Stimulated activated CD4-positive, alpha-beta T cell treated with anti-CD3 and anti-CD28 coated beads, TNF-alpha, amount 100 ng/mL, for 24 hours (primary cell): ENCODE measurements at places on chromosomes 6 and 20.

- DNase-seq: no peak
Measured at GRCh38 chr20:44651684-44652423, at the start of gene ADA. Gene ADA (minus strand): TSS chr20:44651699. CDS start chr20:44651607, 92 bp downstream.

DNA sequence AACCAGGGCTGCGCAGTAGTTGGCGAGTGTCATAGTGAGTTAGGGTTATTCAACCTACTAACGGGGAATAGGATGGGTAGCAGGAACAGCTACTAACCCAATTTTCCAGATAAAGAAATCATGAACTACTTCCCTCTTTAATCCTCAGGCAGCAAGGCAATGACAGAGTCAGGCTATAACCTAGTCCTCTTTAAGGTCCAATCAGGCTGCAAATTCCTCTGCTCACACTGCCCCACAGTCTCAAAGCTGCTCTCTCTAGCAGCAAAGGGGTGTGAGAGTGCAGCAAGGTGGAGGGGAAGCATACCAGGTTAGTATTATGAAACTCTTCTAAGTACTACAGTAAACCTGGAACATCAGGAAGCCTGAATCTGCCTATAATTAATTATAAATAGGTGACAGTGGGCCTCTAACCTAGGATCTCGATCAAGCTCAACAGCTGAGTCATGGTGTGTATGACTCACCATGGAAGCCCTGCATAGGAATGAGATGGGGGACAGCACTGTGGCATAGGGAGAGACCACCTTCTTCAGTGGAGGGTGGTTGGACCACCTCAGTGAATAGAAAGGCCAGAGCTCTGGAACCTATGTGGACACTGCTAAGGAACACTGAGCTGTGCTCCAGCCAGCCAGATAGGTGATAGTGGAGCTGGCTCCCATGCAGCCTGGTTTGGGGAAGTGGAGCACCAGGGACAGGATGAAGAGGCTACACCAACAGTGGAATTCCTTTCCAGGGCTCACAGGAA lies 7.9 kb downstream of the PEX6 start:
- DNase-seq: no peak

DNA sequence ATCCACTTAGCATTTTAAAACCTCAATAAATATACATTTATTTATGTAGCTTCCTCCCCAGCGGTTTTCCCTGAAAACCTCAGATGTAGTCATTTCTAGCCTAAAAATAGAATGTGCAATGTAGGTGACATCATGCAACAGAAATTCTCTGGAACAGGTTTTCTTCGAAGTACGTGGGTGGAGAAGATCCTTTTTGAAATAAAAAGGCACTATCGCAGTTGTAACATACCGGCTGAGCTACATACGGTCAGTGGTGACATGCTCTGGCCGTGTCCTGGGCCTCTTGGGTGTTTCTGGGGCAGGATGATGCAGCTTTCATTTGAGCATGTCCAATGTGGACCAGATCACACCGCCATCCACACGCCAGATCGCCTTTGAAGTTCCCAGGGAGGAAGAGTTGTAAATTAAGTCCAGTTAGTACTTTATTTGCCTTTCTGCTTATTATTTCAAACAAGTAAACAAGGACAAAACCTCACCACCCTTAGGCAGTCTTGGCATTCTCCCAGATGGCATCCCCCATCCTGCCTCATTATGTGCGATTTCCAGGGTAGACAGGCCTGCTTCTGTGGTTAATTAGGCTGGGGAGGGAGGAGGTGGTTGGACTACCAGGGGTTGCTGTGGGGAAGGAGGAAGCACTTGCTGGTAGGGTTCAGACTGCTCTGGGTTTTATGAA lies 109.5 kb upstream of the CLDN20 start:
- DNase-seq: no peak

DNA sequence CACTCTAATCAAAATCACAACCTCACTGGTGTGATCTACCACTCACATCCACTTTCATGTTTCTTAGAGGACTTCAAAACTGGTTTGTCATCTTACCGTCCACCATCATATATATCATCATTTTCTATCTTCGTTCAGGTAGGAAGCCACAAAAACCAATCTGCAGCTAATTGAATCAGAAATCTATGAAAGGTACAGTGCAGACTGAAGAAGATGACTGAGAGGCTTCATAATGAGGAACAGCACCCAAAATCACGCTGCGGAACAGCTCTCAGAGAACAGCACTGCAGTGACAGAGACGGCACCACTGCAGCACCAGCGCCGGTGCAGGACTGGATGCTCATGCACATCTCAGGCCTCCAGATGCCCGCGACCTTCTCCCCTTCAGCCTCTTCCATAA lies 13.0 kb downstream of the GMDS start:
- no peak for DNase-seq

- no peak for DNase-seq
Measured at GRCh38 chr6:38512211-38512610, 127.5 kb downstream of the BTBD9 start.

DNA sequence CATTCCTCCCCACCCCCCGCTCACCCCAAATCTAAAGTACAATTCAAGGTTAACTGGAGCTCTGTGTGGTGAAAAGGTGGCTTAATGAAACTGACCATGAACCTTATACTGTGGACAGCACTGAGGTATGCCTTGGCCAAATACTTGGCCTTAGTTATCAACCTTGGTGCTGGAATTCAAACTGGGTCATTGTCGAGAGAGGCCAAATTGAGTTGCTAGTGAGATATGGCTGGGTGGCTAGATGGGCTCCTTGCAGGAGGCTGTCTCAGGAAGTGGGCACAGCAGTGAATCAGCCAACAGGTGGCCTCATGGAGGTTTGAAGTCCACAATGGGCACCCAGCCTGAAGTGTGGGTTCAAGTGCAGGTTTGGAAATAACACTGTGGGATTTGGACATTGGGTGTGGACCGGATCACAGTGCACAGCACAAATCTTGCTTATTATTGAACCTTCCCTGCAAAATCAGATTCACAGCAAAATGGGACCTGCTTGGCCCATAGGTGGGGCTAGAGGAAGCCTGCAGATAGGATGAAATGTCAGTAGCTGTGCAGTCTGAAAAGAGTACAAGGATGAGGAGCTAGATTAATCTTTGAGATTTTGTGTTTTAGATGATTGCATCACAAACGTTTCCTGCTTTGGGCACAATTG lies 5.6 kb upstream of the BTBD3 start:
- DNase-seq: no peak

DNA sequence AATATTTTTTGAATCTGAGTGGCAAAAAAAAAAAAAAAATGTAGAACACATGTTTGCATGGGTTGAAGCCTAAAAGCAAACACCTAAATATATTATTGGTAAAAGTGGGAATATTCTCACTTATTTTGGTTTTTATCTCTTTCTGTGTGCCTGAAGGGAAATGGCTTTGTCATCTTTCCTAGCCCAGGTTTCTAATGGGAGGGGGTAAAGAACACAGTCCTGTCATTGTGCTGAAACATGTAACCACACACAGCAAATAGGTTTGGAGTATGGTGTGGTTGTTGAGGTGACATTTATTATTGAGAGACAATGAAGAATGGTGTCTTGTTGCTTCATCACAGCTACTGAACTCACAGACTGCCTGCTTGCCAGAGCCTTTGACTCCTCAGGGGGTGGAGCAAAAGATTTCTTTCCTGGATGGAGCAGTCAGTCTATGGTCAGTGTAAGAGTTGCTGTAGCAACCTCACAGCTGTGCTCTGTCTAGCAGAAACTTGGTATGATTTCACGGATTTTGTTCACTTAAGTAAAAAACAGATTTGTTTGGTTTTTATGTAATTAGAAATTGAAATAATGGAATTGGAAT lies 70.2 kb downstream of the CEP57L1 start:
- no peak for DNase-seq

DNA sequence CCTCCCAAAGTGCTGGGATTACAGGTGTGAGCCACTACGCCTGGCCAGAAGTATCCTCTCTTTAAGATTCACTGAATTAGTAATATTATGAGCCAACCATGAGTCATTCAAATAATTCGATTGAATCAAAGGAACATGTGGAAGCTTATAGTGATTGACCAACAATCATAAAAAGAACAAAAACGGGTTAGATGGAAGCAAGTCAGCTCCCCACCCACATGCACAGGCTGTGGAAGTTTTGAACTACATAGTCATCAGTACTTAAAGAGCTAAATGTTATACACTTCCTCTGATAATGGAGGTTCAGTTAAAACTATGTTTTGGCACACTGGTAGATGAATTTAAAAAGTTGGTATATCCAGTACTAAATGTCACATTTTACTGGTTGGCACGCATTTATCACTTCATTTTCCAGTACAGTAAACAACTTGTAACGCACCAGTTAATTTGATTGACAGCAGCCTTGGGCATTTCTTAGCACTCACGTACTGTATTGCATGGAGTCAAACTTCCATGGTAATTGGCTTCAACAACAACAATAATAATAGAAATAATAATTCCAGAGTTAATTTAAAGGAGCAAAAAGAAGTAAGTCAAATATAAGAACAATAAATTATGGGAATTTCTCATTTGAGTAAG lies 1107.3 kb upstream of the MAP3K7 start:
- DNase-seq: no peak

- no peak for DNase-seq
Measured at GRCh38 chr6:51550243-51550642, 537.2 kb downstream of the PKHD1 start.

DNA sequence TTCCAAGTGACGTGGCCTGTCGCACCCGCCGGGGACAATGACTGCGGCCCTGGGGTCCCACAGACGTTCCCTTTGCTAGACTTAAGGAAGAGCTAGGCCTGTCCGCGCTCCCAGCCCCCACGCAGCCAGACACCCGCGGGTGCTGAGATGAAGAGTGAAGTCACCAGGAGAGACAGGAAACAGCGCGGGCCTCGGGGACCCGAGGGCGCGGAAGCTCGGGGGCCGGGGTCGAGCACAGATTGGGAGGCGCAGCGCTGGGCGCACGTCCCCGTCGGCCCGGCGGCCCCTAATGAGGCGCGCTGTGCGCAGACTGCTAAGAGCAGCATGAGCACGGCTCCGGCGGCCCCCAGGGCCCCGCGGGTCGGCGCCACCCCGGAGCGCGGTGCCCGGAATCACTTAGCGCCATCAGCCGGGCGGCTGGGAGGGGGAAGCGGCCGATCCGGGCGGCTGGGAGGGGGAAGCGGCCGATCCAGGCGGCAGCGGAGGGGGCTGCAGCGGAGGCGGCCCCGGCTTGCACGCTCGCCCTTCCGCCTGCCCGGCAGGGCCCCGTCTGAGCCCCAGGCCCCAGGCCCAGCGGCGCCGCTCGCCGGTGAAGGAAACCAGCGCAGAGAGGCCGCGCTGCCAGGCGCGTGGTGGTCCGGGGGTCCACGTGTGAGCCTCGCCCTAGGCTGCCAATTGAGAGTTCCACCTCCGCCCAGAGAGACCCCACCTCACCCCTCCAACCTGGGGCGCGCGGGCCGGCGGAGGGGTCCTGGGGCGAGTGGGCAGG lies 8.3 kb upstream of the AVP start:
- no peak for DNase-seq

- DNase-seq: no peak
Measured at GRCh38 chr6:157650801-157651200, 172.2 kb upstream of the SNX9 start.

DNA sequence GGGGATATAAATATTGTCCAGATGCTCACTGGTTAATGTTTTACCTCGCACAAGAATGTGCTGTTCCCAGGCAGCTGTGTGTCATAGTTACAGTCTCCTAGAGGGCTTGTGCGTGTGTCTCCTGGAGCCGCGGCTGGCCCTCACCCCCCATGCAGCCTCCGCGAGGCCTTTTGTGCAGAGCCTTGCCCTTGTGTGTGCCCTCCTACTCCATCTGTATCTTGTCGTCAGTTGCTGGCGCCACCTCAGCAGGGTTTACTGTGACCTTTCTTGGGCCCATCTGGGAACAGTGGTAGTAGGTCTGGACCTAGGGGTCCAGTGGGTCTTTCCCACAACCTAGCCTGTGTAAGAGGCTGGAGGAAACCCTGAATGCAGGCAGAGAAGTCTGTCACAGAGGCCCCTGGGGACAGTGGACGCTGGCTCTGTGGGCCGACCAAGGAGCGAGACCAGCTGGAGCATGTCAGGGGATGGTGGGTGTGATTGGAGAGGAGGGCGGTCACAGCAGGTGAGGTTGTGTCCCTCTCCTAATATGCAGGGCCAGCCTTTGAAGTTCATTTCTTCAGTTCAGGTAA lies 35.2 kb downstream of the PPP1R14C start:
- no peak for DNase-seq

- no peak for DNase-seq
Measured at GRCh38 chr20:58614366-58614765, 36.7 kb upstream of the STX16 start.

GRCh38 chr6:19999319-20000191 lies 162.4 kb downstream of the ID4 start:
- DNase-seq: peak; percentile 5

DNA sequence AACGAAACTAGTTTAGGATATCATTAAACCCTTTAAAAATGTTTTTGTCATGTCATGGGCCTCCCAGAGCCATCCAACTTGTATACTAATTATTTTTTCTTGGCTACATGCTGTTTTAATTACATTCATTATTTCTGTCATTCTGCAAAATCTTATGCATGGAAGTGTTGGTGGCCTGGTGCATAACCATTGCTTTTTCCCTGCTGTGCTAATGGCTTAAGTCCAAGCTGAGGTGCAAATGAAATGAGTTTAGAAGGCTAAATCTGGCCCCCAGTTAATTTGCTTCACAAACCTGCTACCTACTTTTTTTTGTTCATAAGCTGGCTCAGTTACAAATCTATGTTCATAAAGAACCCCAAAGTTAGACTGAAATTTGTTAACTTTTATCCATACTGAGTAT lies 1249.9 kb downstream of the EPHA7 start:
- no peak for DNase-seq

GRCh38 chr20:42678895-42679294 lies 510.8 kb downstream of the PTPRT start:
- DNase-seq: no peak

DNA sequence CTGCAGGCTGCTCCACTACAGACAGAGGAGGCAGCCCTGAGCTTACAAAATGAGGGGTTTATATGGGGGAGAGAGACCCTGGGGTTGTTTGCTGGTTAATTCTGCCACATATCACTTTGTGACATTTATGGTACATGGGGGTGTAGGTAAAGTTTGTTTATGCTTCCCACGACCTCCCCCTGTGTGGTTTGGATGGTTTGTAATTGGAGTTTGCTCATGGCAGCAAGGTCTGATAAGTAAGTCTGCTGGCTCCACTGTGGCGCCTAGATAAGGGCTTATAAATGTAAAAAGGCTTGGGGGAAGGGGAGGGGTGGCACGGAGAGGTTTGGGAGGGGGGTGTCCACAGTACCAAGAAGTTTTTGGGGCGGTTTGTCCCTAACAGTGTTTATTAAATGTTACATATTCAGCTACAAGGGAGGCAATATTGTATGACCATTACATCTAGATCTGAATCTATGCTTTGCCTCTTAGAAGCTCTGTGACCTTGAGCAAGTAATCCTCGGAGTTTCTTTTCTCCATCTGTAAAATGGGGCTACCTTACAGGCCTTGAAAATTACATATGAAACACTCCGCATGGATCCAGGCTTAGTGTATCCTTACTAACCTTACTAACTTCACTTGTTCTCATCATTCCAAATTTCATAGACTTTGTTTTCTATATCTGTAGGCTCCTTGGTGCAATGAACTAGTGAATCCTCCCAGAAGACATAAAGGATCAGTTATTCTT lies 204.8 kb upstream of the NOX3 start:
- no peak for DNase-seq

DNA sequence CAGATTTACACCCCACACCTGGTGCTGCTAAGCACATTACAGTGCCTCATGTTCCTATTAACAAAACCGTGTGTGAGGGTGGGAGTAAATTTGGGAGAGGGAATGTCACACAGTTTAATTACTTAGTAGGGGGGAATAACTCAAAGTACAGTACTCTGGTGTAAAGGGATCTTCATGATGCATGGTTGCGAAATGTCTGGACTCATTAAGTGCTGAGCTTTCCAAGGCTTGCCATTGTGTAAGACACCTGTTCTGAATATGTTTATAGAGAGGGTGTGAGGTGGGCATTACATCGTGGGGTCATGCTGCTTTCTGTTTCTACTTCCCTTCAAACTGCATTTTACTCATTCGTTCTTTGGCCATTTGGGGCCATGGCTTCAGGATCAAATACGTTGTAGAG lies 181.2 kb downstream of the ADGRG6 start:
- no peak for DNase-seq
